ENCODE measurements at places on chromosomes 4 and X.

- no peak for DNase-seq
Measured at GRCh38 chr4:98688411-98689290, 30.2 kb upstream of the TSPAN5 start.

- no peak for DNase-seq
Measured at GRCh38 chrX:120419463-120419862, 49.6 kb downstream of the LAMP2 start.

- DNase-seq: no peak
Measured at GRCh38 chr4:112251019-112251643, 19.5 kb downstream of the AP1AR start.

GRCh38 chr4:87567191-87567590 lies 38.0 kb upstream of the SPARCL1 start:
- DNase-seq: no peak

- DNase-seq: no peak
Measured at GRCh38 chr4:180925805-180926204, 1317.4 kb upstream of the TENM3 start.

- DNase-seq: no peak
Measured at GRCh38 chr4:48203819-48204218, 65.8 kb downstream of the TEC start.
